ENCODE measurements at places on chromosomes 3 and 15.

- DNase-seq, result no peak
These were observed 27.6 kb downstream of the XYLB start for GRCh38 chr3:38374221-38374620.

DNA sequence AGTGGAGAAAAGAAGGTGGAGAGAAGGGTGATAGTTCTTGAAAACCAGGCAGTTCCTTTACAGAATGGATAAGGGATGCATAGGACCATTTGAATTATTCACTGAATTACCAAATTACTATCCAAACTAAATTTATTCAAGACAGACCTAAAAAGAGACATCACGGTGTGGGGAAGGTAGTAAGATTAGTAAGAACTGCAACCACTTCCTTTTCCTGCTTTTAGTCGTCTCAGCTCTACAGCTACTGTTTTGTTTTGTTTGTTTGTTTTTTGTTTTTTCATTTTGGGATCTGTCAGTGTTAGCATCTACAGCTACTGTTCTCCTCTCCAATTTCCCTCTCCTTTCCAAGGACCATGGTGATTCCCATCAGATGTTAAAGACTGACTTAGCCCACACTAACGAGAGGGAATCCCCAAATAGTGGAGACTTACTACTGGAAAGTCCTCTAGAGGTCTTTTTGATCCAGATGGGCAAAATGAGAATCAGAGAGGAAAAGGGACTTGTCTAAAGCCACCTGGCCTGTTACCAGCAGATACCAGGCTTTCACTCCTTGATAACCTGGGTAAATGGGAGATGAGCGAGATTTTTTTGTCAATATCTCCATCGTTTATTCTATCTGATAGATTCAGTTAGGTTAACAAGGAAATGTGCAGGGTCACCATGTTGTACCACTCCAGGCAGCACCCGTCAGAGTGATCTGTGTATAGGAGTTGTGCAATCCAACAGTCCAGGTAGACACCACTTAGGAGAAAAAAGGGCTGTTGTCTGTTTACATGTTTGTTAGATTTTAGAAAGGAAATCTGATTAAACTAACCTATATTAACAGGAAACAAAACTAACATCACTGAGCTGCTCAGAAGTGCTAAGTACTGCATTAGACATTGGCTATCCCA is 6.0 kb downstream of the HCLS1 start:
- no peak for DNase-seq

GRCh38 chr3:178520451-178520850 is 15.8 kb upstream of the KCNMB2 start:
- no peak for DNase-seq

DNA sequence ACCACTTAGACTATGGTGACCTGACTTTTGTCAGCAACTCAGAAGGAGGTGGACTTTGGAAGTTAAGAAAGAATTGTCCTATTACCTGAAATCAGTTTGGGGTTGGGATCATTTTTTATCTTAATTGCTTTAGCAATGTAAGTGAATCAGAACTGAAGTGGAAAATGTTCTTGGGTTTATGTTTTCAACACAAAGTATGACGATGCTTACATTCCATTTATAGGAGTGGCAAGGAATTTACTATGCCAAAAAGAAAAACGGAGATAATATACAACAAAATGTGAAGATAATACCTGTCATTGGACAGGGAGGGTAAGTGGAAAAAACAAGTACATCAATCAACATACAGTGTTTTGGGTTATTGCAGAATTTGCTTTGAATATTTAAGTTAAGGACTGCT is 116.1 kb downstream of the PDE8A start:
- no peak for DNase-seq

DNA sequence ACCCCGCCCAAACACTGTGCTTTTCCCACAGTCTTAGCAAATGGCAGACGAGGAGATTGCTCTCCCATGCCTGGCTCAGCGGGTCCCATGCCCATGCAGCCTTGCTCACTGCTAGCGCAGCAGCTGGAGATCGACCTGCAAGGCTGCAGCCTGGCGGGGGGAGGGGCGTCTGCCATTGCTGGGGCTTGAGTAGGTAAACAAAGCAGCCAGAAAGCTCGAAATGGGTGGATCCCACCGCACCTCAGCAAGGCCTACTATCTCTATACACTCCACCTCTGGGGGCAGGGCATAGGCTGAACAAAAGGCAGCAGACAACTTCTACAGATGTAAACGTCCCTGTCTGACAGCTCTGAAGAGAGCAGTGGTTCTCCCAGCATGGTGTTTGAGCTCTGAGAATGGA is 27.2 kb upstream of the WDR5B start:
- DNase-seq, result no peak

- no peak for DNase-seq
These were observed 108.4 kb downstream of the ZNF609 start for GRCh38 chr15:64568765-64569164.

All from breast epithelium (tissue), 4 donors.